ENCODE measurements at places on chromosomes 11 and 22.

DNA sequence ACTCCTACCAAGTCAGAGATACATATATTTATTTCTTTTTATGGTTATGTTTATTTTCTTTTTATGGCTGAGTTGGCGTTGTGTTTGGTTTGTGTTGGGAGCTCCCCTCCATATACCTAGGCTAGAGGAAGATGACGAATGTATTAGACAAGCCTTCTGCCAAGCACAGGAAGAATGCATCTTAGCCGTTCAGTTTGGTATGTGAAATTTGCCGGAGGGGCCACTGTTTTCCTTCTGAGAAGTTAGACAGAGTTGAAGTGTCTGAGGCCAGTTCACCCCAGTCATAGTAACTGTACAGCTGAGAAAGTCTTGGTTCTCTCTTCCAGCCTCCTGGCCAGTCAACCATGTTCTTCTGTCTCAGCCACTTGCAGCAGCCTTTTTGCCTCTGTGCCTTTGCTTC is 29.8 kb downstream of the TEAD1 start:
- peak; percentile 81 for DNase-seq

- no peak for DNase-seq
Measured at GRCh38 chr11:71949034-71949433, 20.2 kb downstream of the RNF121 start.

GRCh38 chr11:75583718-75584658 is 21.9 kb downstream of the SERPINH1 start:
- no peak for DNase-seq

DNA sequence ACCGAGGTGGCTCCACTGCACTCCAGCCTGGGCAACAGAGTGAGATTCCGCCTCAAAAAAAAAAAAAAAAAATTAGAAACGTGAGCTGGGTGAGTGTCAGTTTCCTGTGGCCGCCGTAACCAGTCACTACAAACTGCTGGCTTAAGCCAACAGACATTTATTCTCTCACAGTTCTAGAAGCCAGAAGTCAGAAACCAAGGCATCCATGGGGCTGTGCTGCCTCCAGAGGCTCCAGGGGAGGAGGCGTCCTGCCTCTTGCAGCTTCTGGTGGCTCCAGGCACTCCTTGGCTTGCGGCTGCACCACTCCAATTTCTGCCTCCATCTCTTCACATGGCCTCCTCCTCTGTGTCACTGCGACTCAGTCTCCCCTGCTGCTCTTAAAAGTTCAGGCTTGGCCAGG is 11.1 kb upstream of the KIAA0930 start:
- DNase-seq: no peak

DNA sequence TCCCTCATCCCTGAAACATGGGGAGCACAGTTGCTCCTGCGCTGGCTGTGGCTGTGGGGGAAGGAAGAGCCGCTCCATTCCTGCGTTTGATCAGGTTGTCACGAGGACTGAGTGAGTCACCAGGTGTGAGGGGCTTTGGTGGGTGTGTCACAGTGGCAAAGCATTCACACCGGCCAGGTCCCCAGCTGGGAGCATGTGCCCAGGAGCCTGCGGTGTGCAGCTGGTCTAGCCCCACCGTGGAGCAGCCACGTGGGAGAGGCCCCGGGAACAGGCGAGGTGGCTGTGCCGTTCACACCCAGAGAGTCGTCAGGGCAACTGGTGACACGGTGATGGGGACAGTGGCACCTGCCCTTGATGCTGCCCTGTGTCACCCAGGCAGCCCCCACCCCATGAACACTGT is 47.6 kb upstream of the PPARA start:
- no peak for DNase-seq

DNA sequence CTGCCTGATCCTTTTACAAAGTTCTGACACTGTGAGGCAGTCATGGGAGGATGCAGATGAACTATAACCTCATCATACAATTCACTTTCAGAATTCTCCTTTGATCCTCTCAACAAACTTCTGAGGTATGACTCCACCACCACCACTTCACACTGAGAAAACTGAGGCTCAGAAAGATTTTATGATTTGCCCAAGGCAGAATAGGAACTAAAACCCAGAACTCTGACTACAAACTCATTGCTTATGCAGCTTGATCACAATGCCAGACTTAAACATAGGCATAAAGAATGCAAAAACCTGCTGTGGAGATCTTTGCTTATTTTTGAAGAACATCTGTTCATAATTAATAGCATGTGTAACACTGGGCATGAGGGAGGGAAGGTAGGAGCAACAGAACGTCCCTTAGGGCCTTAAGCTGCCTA is 20.4 kb downstream of the FAM168A start:
- DNase-seq: no peak

- DNase-seq: no peak
Measured at GRCh38 chr11:65554057-65554818, 3.9 kb downstream of the LTBP3 start.

GRCh38 chr22:20155330-20156041 is 4.6 kb upstream of the CCDC188 start:
- no peak for DNase-seq
